Spinal cord (tissue), 10 donors: ENCODE measurements at places on chromosomes 2 and 18. TPM values are rescaled to one million over a fixed set of nuclear protein-coding genes. Genes with fewer than 3 reads are reported as not detected.
A peak's percentile ranks its signal among the peaks of the same experiment; 100 is the strongest.

DNA sequence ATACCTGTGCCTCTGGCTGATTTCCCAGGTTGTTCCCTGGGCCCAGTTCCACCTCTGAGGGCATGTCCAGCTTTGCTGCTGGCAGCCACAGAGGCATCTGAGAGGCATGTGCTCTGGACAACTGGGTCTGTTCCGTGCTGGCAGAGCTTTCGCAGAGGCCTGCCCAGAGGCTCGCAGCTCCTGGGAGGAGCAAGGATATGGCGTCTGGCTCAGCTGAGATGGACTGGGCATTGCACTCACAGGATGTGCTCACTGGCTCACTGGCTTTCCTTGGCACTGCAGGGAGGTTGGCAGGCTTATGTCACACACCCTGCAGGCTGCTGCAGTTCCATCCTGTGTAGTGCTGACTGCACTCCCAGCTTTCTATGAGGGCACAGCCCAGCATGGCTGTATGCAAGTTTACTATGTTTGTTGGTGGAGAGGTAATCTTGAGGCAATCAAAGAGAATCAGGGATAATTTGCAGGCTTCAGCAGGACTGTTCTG lies 172.3 kb downstream of the PRKCE start:
- no peak overlapping the region for H3K4me3 ChIP-seq
- peak; percentile 62 for DNase-seq
- no peaks in the 10 kb centered on the region for H3K27me3 ChIP-seq
- H3K36me3 ChIP-seq = no peaks in the 10 kb centered on the region
- H3K4me1 ChIP-seq = peaks cover 37% of the 10 kb centered on the region
- peak overlapping the region; percentile 72 for H3K27ac ChIP-seq

DNA sequence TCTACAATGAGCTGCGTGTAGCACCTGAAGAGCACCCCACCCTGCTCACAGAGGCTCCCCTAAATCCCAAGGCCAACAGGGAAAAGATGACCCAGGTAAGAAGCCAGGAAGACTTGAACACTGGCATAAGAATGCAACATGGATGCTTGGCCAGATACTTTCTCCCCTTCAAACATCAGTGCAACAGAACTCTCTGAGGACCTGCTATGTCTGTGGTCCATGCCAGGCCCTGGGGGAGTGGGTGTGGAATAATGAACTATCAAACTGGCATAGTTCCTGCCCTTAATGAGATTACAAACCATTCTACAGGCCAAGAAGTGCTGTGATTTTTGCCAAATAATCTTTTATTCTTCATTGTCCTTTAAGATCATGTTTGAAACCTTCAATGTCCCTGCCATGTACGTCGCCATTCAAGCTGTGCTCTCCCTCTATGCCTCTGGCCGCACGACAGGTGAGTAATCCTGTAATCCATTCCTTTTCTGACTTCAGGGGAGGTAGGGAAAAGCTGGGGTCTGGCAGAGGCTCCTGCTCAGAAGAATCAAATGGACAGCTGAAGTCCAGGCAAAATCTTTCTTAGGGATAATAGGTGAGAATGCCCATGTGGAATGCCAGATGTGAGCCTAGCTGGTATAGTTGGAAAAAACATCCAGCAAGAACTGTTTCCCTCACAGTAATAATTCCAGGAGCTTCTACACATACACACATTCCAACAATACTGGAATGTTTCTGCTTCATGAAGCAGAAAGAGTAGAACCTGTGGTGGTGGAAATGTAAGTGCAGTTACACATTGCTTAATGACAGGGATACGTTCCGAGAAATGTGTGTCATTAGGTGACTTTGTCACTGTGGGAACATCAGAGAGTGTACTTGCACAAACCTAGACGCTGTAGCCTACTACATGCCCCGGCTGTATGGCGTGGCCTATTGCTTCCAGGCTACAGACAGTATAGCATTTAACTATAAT lies 16.2 kb downstream of the ACTG2 start:
- H3K27ac ChIP-seq = no peak overlapping the region
- no peak for DNase-seq
- no peaks in the 10 kb centered on the region for H3K27me3 ChIP-seq

Gene CD8B2
- total RNA-seq = 0.40 TPM

Gene C2orf80
- total RNA-seq = 6.4 TPM

Gene TDRD15
- 0.20 TPM for total RNA-seq

Gene METAP1D
- total RNA-seq = 13.0 TPM

- no peaks in the 10 kb centered on the region for H3K4me1 ChIP-seq
- no peak overlapping the region for H3K27ac ChIP-seq
- H3K36me3 ChIP-seq = peaks cover 16% of the 10 kb centered on the region
- no peak for DNase-seq
These were observed 33.1 kb upstream of the STON1 start for GRCh38 chr2:48496849-48497248.
